ENCODE measurements at places on chromosomes 13 and 19.

- DNase-seq, result no peak
- no peaks in the 10 kb centered on the region for H3K27me3 ChIP-seq
- no peaks in the 10 kb centered on the region for H3K36me3 ChIP-seq
- no peak overlapping the region for H3K4me3 ChIP-seq
- no peak overlapping the region for H3K27ac ChIP-seq
- no peaks in the 10 kb centered on the region for H3K4me1 ChIP-seq
Observed at GRCh38 chr19:14629557-14629956, 45.1 kb downstream of the ADGRE3 start.

DNA sequence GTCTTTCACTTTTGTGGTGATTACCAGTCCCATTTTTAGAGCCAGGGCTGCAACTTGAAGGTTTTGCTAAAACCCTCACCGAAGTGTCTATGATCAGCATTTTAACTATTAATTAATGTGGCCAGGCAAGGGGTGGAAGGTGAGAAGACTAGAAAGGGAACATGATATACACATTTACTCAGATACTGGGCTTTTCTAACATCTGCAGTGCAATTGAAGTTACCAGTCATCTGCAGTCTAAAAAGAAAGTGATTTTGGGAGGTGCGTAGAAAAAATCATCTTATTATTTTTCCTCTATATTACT lies 481 bp downstream of the ALOX5AP start:
- DNase-seq, result no peak
- H3K27me3 ChIP-seq, result no peaks in the 10 kb centered on the region
- H3K27ac ChIP-seq, result peak overlapping the region; percentile 94
- peaks cover 23% of the 10 kb centered on the region for H3K36me3 ChIP-seq

DNA sequence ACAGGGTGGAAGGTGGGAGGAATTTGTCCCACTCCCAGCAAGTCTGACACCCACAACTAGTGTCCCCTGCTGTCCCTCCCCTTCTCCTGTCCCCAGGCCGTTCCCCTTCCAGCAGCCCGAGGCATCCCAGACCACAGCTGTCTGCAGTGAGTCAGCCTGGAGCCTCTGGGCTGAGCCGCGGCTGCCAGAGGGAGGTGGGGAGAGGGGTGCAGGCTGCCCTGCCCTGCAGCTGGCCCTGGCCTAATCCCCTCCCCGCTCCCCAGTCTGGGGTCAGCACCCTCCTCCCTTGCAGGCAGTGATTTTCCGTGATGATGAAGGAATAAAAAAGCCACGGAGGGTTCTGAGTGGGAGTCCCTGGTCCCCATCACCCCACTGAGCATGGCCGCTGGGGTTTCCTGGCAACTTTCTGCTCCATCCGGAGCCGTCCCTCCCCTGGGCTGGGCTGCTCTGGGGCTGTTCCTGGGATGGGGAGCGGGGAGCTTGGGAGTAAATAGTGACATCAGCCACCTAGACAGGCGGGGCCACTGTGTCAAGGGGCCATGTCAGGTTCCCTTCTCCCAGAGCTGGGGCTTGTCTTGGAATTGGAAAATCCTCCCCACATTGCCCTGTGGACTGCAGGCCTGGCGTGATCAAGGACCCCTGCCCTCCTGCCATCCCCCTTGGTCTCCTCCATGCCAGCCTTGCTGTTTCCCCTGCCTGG lies 16.8 kb downstream of the SPC24 start:
- H3K27ac ChIP-seq, result no peak overlapping the region
- H3K27me3 ChIP-seq, result no peaks in the 10 kb centered on the region
- no peak for DNase-seq
- H3K4me3 ChIP-seq, result no peak overlapping the region
- H3K36me3 ChIP-seq, result peaks cover 10% of the 10 kb centered on the region

- no peak overlapping the region for H3K4me3 ChIP-seq
- H3K4me1 ChIP-seq, result peaks cover 12% of the 10 kb centered on the region
- H3K36me3 ChIP-seq, result no peaks in the 10 kb centered on the region
Observed at GRCh38 chr19:40396886-40397567, 7.0 kb upstream of the HIPK4 start.

DNA sequence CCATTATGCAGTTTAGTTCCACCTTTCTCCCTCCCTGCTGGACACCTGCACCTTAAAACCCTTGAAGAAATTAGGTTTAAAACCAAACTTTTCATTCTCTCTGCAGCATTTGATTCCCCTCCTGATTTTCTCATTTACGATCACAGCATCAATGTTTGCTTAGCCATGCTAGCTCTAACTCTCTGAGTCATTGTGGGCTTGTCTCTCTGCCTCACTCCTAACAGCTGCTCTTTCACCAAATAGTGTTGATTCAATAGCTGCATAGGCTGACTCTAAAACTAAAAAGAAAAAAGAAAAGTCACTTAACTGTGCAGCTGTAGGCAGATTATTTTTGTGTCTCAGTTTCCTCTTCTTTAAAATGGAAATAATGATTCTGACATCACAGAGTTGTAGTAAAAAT lies 1124.9 kb downstream of the DIAPH3 start:
- no peaks in the 10 kb centered on the region for H3K4me1 ChIP-seq
- DNase-seq, result no peak
- no peaks in the 10 kb centered on the region for H3K36me3 ChIP-seq
- H3K4me3 ChIP-seq, result no peak overlapping the region
- no peaks in the 10 kb centered on the region for H3K27me3 ChIP-seq

- H3K4me3 ChIP-seq, result no peak within 1 kb of the TSS
- H3K27me3 ChIP-seq, result no peaks in the 10 kb centered on the region
- H3K27ac ChIP-seq, result no peak within 1 kb of the TSS
- DNase-seq, result no peak
- no peaks in the 10 kb centered on the region for H3K4me1 ChIP-seq
Observed at GRCh38 chr19:35228177-35228930, at the start of gene FAM187B. Gene FAM187B (minus strand): TSS chr19:35228739. CDS start chr19:35228680, 59 bp downstream.

DNA sequence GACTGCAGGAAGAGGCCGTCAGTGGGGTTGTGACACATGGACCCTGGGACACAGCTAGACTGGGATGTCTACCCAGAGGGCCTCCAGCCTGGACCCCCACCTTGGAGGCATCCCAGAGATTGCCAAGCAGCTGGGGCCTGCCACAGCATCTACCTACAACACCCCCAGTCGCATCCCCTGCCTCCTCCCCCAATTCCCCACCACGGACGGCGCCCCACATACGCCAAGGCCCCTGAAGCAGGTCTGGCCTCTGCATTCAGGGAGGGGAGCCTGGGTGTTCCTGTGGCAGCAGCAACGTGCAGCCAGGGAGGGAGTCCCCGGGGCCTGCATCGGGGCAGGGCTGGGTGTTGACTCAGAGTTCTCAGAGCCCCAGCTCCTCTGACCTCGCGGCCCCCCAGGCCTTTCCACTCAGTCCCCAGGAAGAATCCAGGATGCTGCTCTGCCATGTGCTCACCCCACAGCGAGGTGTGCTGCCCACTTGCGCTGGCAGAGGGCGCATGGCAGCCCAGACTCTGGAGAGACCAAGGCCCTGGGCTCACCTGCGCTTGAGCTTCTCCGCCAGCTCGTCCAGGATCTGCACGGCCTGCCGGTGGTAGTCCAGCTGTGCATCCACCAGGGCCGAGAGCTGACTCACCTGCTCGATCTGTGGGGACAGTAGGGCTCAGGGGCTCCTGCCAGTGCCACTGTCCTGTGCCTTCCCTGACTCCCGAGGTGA lies 19.6 kb downstream of the MPND start:
- H3K36me3 ChIP-seq, result peaks cover 51% of the 10 kb centered on the region
- H3K4me1 ChIP-seq, result peaks cover 9% of the 10 kb centered on the region
- H3K27me3 ChIP-seq, result no peaks in the 10 kb centered on the region
- no peak overlapping the region for H3K4me3 ChIP-seq
- no peak for DNase-seq

DNA sequence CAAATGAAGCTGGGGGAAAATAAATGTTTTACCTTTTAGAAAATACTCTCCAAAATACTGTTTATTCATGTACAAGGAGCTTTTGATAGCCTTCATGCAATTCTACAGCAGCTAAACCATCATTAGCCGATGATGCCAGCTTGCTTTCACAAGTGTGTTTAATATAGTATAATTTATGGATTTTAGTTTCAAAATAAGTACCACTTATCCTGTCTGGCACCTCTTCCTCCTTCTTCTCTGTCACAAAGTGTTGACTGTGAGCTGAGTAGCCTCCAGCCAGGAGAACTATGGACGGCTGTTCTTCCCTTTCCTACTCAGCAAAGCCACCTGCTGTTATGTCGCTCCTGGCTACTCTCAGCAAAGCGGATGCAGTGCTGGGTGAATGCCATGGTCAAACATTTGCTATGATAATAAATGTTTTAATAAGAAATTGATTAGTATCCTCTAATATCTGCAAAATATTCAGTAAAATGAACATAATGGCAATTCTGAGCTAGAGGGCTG lies 238.2 kb downstream of the LIG4 start:
- no peaks in the 10 kb centered on the region for H3K4me1 ChIP-seq
- H3K27ac ChIP-seq, result no peak overlapping the region
- no peaks in the 10 kb centered on the region for H3K27me3 ChIP-seq
- H3K4me3 ChIP-seq, result no peak overlapping the region
- DNase-seq, result no peak

DNA sequence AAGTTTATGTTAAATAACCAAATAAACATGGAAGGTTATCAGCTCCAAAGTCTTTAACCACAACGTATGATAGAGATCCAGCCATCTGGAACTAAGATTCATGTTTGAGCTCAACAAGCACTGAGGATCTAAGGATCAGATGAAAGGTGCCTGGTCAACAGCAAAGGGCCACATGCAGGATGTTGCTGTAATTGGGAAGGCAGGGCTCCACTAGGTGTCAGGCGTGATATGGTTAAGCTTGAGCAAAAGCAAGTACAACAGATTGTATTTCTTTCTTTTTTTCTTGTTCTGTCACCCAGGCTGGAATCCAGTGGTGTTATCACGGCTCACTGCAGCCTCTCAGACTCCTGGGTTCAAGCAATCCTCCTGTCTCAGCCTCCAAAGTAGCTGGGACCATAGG lies 12.0 kb downstream of the EBPL start:
- H3K36me3 ChIP-seq, result no peaks in the 10 kb centered on the region
- peaks cover 6% of the 10 kb centered on the region for H3K4me1 ChIP-seq
- H3K4me3 ChIP-seq, result no peak overlapping the region
- H3K27me3 ChIP-seq, result no peaks in the 10 kb centered on the region
- peak; percentile 33 for DNase-seq
- H3K27ac ChIP-seq, result no peak overlapping the region

- peak overlapping the region; percentile 99 for H3K27ac ChIP-seq
- H3K27me3 ChIP-seq, result no peaks in the 10 kb centered on the region
- H3K36me3 ChIP-seq, result peaks cover 24% of the 10 kb centered on the region
- no peak for DNase-seq
- peaks cover 41% of the 10 kb centered on the region for H3K4me1 ChIP-seq
- peak overlapping the region; percentile 91 for H3K4me3 ChIP-seq
Observed at GRCh38 chr19:40778706-40779284, 748 bp downstream of the RAB4B start.

DNA sequence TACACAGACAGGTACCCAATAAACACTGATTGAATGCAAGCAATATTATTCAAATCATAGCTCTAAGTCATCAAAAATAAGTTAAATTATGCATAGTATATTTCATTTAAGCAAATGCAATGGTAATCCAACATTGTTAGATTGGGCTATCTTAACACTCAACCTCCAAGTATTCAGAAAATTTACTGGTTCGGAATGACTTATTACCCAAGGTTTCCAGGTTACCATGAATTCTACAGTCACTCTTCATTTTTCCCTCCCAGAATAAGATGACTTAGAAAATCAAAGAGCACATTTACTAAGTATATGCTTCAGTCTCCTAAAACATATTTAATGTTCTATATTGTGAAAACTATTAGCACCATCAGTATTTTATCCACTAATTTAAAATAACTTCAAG lies 6.0 kb downstream of the UBL3 start:
- peaks cover 4% of the 10 kb centered on the region for H3K36me3 ChIP-seq
- H3K4me3 ChIP-seq, result no peak overlapping the region
- no peak for DNase-seq
- H3K27ac ChIP-seq, result no peak overlapping the region
- no peaks in the 10 kb centered on the region for H3K27me3 ChIP-seq

GRCh38 chr13:36910545-36910944 lies 9.5 kb downstream of the SMAD9 start:
- H3K27me3 ChIP-seq, result peaks cover 28% of the 10 kb centered on the region
- no peak overlapping the region for H3K4me3 ChIP-seq
- H3K27ac ChIP-seq, result no peak overlapping the region
- no peaks in the 10 kb centered on the region for H3K36me3 ChIP-seq

DNA sequence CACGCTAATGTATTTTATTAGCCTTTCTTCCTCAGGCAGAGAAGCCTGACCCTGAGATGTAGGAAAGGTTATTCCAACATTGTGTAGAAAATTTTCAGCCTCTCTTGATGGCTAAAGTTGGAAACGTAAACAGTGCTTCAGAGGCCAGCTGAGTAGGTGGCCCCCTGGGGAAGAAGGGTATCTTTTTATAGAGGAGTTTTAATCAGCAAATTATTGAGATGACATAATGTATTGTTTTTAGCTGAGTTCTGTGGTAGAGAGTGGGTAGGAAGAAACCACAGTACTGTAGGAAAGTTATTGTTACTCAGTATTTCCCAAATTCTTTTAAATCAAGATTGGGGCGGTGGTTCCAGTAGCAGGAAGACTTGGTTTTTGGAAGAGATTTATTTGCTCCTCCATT lies 268.8 kb downstream of the DLEU7 start:
- H3K27ac ChIP-seq, result no peak overlapping the region
- DNase-seq, result no peak
- no peaks in the 10 kb centered on the region for H3K36me3 ChIP-seq
- H3K27me3 ChIP-seq, result peaks cover 2% of the 10 kb centered on the region
- H3K4me3 ChIP-seq, result no peak overlapping the region
